ENCODE measurements at places on chromosomes 13 and 19.

GRCh38 chr13:112606109-112607001 is 18.4 kb upstream of the TUBGCP3 start:
- peak; percentile 93 for DNase-seq

GRCh38 chr13:114007566-114007965 is 33.7 kb upstream of the C13orf46 start:
- no peak for DNase-seq

GRCh38 chr19:12090807-12091206 is 26.3 kb downstream of the ZNF844 start:
- peak; percentile 79 for DNase-seq

DNA sequence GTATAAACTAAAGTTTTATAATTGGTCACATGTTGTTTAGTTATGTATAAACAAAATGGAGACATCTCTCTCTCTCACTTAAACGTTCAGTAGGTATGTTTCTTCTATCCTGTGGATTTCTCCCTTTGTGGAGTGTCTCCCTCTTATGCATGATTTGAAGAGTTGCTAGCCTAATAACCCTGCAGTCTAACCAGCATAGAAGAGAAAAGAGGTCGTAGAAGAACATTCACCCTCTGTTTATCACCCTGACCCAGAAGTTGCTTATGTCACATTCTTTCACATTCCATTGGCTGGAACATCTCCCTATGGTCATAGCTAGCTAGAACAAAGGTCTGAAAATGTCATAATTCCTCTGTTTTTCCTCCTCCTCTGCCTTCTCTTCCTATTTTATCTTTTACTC is 176.8 kb upstream of the PCDH20 start:
- no peak for DNase-seq

GRCh38 chr13:103487841-103488240 is 421.6 kb upstream of the SLC10A2 start:
- DNase-seq, result no peak

DNA sequence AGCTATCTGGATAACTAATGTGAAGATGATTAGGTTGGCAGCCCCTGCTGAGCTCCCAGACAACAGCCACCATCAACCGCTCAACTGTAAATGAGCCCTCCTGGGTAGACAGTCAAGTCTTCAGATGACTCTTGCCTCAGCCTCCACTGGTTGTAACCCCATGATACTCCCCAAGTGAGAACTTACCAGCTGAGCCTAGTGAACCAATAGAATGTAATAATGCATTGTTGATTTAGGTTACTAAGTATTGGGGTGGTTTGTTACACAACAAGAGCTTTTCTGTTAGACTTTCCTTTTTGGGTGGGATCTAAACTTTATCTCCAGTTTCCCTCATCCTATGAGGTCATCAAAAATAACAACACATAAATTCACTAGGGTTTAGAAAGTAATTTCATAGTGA is 69.4 kb downstream of the CYSLTR2 start:
- no peak for DNase-seq

DNA sequence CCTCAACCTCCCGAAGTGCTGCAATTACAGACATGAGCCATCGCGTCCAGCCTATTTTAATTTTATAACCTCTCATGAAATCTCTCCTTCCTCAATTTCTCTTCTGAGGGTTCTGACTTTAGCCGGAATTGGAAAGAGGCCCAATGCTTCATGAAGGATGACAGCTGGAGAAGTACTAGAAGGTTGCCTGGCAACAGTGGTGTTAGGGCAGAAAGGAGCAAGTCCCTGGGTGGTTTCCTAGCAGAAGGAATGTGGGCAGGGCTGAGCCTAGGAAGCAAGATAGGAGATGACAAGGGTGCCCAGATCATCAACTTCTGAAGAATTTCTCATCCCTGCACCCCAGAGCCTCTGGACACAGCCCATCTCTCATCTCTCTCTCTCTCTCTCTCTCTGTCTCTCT is 25.8 kb downstream of the CACNG6 start:
- no peak for DNase-seq

- DNase-seq, result no peak
Measured at GRCh38 chr19:17599780-17600179, 44.3 kb downstream of the COLGALT1 start.

- DNase-seq, result no peak
Measured at GRCh38 chr13:75013818-75014217, 468.2 kb downstream of the TBC1D4 start.

- no peak for DNase-seq
Measured at GRCh38 chr13:70995338-70995737, 871.7 kb downstream of the DACH1 start.

DNA sequence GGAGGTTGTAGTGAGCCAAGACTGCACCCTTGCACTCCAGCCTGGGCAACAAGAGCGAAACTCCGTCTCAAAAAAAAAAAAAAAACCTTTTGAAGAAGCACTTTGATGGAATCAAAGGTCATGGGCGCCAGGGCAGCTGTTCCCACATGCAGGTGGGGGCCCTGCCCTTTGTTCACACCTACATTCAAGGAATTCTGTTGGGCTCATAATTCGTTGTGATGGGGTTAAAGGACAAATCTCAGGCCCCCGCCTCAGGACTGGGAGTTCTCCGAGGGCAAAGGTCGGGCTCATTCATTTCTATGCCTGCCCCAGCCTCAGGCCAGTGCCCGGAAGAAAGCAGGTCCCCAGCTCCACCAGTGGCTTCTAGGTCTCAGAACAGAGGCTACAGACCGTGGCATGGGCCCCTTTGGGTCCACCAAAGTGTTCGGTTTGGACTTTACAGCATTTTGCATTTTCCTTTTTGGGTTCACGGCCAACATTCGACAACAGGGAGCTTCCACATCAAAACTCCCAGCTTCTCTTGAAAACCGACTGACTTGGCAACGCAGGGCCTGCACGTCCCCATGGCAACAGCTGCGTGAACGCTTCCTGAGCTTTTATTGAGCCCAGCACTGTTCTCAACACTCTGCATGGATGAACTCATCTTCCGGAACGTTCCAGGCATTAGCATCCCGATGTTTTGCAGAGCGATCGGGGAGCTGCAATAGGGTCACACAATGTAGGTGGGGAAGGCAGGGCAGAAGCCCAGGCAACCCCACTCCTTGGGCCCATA is 10.1 kb upstream of the GTF2F1 start:
- DNase-seq, result no peak

DNA sequence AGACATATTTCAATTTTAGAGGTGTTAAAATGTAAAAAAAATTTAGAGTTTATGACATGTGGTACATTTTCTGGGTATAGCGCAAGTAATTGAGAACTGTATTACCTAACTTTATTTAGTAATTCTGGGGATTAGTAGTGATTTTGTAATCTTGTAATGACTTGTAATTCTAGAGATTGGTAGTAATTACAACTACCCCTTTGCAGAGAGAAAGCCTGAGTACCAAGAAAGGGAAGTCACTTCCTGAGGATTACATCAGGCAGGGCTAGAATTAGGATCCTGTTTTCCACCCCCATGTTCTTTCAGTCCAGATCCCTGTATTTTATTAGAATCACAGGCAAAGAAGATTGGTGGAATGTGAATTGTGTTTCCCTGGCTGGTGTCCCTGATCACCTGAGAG is 274.9 kb downstream of the KCNRG start:
- DNase-seq, result no peak

DNA sequence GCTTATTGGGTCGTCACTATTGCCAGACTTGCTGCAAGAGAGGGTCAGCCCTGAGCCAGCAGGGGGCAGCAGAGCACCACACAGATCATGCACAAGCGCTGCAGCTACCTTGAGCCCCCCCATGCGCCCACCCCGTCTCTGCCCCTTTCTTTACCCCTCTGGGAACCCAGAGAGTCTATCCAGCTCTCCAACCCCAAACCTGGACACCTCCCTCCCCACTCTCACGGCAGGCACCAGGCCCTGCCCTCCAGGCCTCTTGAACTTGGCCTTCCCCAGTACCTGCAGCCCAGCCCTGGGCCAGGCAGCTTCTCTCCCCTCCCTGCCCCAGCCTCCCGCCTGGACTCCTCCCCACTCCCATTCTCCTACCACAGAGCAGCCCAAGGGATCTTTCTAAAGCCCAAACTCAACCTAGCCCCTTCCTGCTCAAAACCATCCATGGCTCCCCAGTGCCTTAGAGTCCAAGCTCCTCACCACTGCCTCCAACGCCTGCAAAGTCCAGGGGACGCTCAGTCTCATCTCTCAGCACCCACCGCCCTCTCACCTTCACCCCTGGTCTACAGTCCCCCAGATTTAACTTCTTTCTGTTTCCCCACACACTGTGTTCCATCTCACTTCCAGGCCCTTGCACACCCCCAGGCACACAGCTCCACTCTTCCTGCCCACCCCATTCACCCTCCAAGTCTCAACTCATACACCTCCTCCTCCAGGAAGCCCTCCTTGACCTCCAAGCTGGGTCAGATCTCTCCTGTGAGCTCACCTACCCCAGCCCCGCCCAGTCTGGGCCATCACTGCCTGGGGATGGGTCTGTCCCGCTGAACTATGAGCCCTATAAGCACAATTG is 9.4 kb upstream of the CEACAM16 start:
- peak; percentile 79 for DNase-seq

DNA sequence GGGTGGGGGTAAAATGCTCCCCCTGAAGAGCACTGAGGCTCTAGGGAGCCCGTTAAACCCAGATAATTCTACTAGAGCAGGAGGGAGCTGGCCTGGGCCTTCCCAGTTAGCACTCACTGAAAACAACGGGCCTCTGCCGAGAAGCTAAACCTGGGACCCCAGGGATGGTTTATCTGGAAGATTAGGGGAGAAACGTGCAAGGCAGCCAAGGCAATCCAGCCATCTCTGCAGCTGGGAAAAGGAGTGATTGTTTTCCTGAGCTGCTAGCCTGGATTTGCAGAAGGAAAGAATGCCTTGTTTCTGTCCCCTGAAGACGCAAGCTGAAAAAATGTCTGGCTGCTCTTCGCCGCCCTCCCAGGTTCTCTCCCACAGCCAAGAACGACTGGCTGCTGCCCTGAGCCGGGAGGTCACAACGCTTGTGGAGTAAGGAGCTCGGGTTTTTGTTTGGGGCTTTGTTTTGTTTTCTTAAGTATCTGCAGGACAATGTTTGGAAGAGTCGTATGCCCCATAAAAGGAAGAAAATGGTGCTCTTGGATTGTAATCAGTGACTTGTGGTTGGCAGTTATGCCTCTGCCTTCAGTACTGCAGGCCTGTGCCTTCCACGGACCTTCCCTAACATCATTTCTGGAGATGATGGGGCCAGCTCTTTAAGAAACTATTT is 31.5 kb downstream of the COL4A2 start:
- no peak for DNase-seq

DNA sequence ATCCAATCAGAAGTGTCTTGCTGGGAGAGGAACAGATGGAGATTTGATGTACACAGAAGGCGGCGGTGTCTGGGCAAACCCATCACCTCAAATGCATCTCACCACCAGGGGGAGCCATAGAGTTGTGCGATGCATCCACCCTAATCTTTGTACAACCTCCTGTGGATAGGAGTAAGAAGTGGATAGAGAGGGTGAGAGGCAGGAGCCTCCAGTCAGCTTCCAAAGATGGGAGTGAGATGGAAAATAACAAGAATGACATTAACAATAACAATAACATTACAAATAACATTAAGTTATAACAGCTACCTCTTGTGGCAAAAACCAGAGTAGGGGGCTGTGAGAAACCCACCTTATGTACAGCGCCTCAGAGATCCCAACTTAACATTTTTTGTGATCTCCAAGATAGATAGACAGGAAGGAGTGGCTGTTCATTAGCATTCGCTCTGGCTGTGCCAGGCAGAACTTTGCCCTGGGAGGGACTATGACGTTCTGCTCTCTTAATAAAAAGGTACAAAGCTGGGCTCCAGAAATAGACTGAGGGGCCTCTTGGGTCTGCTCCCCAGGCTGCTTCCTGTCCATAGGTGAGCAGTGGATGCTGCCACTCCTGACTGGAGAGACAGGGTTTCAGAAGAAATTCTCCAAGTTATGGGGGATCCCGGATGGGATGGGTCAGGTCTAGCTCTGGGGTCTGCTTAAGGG is 5.2 kb upstream of the CEACAM18 start:
- DNase-seq, result peak; percentile 60

DNA sequence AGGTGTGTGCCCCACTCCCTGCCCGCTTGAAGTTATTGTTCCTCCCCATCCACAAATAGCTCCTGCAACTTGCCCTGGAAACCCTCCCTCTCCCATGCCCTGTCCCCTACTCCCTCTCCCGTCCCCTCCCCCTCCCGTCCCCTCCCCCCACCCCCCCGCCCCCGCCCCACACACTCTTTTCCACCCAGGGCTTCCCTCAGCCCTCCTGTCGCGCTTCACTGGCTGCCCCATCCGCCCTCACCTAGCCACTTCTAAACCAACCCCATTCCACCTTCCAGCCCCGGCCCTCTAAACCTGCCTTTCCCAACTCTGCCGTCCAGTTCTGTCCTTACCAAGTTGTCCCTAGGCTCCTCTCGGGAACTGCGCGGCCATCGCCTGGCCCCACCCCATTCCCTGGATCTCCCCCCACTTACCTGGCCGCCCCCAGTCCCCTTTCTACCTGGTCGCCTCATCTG is 993 bp downstream of the RGL3 start:
- no peak for DNase-seq

- DNase-seq, result no peak
Measured at GRCh38 chr13:51113969-51114368, 2.9 kb upstream of the C13orf42 start.

GRCh38 chr13:73101351-73102007 is 42.7 kb downstream of the KLF5 start:
- DNase-seq, result no peak

DNA sequence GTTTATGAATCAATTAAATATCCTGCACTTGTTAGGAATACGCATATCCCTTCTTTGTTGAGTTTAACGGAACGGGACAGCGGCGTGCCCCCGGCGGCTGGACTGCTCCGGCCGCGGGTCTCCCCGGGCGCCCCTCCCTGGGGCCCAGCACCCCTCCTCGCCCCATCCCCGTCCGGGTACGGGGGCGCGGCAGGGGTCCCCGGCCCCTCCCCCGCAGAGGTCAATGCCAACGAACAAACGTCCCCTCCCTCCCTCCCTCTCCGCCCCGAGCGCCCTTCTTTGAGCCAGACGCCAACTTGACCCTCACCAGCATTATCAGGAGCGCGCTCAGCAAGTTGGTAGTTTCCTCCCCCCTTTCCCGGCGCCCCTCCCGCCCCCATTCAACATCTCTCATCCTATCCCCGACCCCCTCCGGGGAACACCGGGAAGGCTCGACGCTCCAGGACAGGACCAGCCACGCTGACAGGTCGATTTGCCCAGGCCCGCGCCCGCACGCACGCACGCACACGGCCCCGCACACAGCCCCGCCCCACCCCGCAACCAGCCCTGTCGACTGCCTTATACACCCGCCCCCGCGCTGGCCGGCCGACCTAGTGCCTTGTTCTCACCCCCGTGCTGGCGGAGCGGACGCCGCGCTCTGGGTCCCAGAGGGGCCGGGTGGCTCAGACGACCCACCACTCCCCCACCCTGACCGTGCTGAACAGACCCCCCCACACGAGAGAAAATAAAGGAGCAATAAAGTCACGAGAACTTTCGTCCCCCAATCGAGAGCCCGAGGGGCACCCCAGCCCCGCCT is 5.0 kb downstream of the LYL1 start:
- DNase-seq, result no peak

- peak; percentile 86 for DNase-seq
Measured at GRCh38 chr19:39671739-39672363, 16.1 kb downstream of the LGALS16 start.
